NCI-H1417 (cell line): ENCODE measurements at places on chromosomes 2 and 18.
A peak's percentile ranks its signal among the peaks of the same experiment; 100 is the strongest.

GRCh38 chr2:205969584-205969983 lies 116.4 kb downstream of the INO80D start:
- DNase-seq: no peak

- no peak for DNase-seq
These were observed 273.9 kb upstream of the EPAS1 start for GRCh38 chr2:46023165-46023854.

DNA sequence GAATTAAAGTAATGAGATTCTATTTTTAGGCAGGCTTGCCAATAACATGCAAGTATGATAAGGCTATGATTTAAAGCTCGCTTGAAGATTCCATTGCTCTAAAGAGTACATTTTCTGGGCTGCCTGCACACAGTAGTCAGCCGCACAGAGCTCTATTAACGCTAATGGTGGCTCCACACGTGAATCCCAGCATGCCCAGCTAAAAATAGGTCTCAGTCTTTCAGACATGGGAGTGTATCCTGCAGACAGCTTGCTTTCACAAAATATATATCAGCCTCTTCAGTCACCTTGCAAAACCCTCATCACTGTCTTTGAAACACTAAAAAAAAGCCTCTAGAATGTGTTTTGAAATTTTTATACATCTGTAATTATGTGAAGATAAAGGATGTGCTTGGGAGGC lies 418.1 kb downstream of the MTX2 start:
- no peak for DNase-seq

DNA sequence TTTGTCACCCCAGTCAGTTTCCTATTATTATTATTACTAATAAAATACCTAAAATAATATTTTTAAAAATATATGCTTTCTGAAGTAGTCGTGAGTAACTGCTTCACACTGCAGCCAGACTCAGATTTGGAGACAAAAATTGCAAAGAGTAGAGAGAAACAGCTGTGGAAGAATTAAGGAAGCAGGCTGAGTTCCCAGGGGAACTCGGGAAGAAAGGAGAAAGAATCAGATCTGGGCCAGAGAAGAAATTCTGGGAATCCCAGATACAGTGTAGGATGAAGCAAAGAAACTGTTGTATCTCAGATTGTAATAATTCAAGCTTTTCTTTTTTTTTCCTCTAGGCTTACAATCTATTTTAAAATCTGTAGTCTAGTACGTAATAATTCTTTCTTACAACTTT lies 182.3 kb downstream of the FTCDNL1 start:
- no peak for DNase-seq

GRCh38 chr2:191877875-191878274 lies 31.0 kb upstream of the CAVIN2 start:
- no peak for DNase-seq

- no peak for DNase-seq
These were observed 1663.6 kb downstream of the SUCLG1 start for GRCh38 chr2:82795446-82795845.

DNA sequence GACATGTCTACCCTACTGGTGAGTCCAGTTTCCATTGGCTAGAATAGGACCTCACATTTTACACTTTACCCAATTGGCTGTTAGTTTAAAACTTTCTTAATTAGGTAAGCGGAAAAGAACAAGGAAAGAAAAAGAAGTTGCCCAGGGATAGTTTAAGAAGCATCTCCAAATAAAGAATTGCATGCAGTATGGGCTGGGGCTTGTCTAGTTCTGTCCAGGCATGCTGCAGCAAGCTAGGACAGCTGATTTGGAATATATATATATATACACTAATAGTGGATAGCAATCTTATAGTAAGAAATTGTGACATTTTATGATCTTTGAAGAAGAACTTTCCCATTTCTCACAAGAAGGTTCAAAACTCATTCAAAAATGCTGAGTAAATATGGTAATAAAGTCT lies 90.0 kb upstream of the ERBB4 start:
- no peak for DNase-seq

- DNase-seq: no peak
These were observed 63.7 kb downstream of the ZNF532 start for GRCh38 chr18:58928386-58928785.

DNA sequence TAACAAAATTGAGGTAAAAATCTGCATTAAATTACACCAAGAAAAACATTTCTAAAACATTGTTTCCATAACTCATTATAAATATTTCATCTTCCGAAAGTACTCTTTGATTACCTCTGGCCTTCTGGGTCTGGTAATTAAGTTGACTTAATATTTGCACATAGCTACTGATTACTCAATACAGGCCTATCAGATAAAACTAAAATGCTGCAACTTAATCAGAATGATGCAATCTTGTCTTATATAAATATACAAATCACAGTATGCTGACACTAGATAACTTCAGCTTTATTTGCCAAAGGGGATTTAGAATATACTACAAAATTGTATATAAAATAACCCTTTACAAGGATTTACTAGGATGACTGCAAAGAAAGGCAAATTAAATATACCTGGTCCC lies 49.3 kb downstream of the SLC35F5 start:
- no peak for DNase-seq

DNA sequence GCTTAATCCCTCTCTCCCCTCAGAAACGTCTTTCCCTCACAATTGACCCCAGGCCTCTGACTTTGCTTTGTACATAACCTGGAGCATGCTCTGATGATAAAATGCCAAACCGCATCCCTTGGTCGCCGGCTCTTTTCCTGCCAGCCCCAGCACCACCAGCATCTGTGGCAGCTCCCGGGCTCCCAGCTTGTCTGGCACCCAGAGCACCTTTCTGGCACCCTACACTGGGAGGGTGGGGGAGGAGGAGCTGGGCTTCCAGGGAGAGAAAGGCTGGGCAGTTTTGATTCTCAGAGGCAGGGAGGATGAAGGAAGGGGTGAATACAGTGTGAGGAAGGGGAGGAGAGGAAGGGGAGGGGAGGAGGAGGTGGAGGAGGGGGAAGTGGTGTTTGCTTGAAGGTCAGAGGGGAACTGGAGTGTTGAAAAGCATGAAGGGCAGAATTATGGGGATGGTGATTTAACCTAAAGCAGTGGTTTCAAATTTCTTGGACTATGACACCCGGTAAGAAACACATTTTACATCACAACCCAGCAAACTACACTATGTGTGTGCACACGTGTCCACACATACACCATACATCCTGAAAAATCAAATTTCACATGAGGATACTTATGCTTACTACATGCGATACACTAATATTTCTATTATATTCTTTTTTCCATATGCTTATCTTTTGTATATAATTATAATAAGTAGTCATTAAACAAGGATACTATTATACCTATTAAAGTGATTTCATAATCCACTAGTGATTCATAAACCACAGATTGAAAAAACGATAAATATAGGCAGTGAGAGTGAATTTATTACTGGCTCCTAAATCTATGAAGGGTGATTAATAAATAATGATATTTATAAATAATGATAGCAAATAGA lies 30.0 kb upstream of the IGFBP2 start:
- no peak for DNase-seq

DNA sequence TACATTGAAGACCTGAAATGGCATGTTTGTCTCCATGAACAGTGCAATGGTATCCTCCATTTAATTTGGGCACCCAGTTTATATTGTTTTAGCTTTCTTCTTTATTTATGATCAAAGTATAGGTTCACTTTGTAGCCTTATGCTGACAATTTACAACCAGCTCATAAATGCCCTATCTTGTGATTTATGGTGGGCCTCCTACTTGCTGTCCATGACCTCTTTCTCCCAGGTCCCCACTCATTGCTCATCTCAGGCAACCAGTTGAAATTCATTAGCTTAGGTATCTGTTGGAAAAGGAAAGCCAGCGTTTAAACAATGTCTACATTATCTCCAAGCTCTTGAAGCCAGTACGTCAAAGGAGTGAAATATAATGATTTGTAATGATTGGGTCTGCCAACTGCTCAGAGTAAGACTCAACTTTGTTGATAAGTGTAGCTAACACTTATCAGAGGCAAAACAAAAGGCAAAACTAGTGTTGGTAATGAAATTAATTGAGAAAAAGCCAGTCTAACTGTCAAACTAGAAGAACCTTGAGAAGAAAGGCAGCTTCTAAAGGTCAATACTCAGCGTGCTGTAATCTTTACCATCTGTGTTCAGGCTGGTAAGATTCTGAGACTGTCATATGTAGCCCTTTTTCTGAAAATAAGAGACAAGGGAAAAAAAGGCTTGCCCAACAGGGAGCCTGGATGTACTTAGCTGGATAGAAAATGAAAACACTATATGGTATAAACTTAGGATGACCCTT lies 695.9 kb downstream of the EPHA4 start:
- DNase-seq: no peak

DNA sequence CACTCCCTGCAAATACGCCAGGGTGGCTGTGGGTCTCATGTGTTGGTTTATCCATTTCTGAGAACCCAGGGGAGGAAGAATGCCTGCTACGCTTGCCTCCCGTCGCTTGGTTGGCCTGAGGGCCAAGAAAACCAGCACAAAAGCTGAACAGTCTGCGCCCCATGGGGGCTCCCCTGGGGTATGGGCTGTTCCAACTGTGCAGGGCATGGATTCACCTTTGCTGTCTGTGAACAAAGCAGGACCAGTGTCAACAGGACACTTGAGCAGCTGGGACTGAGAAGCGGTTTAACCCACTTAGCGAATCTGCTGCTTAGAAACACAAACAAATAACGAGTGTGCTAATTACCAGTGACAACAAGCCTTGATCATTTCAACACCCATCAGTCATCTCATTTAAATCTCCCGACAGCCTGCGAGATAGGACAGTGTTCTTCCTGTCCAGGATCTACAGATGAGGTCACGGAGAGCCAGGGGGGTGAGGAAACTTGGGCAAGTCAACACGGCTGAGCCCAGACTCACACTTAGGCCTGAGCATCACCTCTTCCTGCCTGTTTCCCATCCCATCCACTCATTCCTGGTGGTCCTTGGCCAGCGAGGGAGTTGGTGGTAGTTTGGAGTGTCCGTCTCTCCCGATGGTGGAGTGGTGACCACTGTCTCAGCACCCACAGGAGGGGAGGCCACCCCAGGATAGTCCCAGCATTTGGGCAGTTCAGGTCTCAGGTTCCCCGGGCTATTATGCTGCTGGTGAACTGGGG lies 111.6 kb upstream of the HAAO start:
- DNase-seq: peak; percentile 94

DNA sequence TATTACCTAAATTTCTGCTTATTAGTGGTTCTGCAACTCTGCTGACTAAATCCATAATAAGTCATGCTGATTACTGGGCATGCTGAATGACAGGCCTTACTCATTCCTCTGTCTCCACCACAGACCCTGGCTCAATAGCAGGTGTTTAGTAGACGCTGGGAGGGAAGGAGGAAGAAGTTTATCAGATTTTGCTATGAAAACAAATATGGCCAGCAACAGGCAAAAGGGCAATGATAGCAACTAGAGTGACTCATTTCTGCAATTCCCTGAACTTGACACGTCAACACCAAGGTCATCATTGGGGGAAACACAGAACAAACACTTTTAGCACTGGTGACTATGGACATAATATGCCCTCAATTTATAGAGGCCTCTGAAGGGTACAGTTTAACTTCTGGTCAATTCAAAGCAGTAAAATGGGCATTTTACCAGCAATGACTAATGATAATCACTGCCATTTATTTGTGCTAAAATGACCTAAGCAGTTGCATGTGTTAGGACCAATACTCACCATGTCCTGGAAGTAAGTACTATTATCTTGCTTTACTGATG lies 35.2 kb downstream of the TMEM163 start:
- no peak for DNase-seq

DNA sequence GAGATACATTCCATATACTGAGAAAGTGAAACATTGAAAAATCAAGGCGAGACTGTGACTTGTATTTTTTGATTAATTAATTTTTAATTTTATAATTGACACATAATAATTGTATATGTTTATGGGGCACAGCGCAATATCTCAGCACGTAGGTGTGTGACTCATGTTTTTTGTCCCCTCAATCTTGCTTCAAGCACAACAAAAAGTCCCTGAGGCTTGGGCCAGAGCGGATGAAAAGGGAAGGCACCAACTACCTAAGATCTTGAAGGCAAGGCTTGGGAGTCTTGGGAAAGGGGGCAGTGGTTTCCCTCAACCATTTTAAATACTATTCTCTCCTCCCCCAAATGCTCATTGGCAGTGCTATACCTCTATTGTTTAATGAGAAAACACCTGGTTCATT lies 9.9 kb downstream of the SGPP2 start:
- no peak for DNase-seq

DNA sequence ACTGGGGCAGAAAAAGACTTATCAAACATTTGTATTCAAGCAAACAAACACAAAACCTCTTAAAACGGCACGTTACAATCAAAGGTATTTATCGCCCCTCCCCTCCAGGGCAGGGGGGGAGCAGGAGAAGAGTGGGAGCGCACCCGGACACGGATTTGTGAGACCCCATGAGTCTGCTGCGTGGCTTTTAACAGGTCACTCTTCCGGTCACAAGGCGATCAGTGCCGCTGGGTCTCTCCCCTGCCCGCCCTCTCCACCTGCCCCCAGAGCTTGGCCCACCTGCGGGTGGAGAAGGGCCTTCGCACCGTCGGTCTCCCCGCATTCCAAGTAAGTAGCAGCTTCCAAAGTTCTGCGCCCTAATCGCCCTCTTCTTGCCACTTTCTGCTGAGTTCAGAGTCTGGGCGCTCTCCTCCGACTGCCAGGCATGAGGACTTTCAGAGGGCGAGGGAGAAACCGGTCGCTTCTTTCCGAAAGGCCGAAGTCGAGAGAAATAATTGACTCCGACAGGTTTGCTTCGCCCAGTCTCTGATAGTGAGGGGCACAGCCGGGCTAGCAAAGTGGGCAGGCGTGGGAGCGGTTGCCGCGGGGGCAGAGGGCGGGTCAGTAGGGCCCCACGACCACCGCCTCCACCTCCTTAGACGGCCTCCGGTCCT lies 800 bp downstream of the RPRM start:
- DNase-seq: peak; percentile 88

DNA sequence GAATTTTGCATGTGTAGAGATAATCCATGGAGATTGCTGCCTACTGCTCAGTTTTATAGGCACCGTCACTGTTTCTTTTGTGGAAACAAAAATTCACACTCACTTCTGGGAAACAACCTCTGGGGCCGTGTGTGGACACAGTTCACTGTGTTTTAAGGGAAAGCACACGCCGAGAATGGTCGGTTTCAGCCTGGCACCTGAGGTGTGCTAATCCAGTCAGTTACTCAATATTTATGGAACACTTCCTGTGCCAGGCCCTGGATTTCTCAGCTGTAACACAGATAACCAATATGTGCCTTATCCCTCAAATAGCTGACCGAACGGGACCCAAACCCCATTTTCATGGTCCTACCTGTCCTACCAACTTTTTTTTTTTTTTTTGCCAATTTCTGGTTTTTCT lies 179.6 kb downstream of the MGAT5 start:
- no peak for DNase-seq

GRCh38 chr2:187541086-187542085 lies 12.8 kb downstream of the TFPI start:
- no peak for DNase-seq

GRCh38 chr2:162013514-162014475 lies 60.2 kb downstream of the DPP4 start:
- DNase-seq: no peak

DNA sequence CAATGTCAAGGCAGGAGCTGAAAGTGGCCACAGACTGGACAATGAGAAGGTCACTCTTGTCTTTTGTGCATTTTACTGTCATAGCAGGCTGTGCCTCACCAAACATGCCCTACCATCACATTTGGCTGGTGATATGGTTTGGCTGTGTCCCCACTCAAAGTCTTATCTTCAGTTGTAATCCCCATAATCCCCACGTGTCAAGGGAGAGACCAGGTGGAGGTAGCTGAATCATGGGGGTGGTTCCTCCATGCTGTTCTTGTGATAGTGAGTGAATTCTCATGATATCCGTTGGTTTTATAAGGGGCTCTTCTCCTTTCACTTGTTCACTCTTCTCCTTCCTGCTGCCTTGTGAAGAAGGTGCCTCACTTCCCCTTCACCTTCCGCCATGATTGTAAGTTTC lies 49.6 kb upstream of the STPG4 start:
- no peak for DNase-seq

GRCh38 chr2:157438863-157439823 lies 4.7 kb downstream of the CYTIP start:
- no peak for DNase-seq
